ENCODE measurements at places on chromosomes 2 and 18. TPM values are rescaled to one million over a fixed set of nuclear protein-coding genes. Genes with fewer than 3 reads are reported as not detected.

Gene EMILIN1
- total RNA-seq = 27.5 TPM

Gene NRP2
- 61.5 TPM for total RNA-seq

Gene ADAM23
- total RNA-seq = 0.37 TPM

Gene CLEC4F
- not detected for total RNA-seq

Gene REG1B
- not detected for total RNA-seq

Gene MYO1B
- total RNA-seq = 77.8 TPM

Gene ATP6V1B1
- not detected for total RNA-seq

Gene PAX8
- 6.8 TPM for total RNA-seq

Gene FRZB
- total RNA-seq = 1.8 TPM

Gene INPP5D
- total RNA-seq = 30.5 TPM

Gene TYW5
- 5.6 TPM for total RNA-seq

Gene POTEI
- not detected for total RNA-seq

Gene FNDC4
- 24.0 TPM for total RNA-seq

Gene SATB2
- total RNA-seq = 3.5 TPM

Gene LBX2
- 0.79 TPM for total RNA-seq

Gene RNU2-63P
- total RNA-seq = not detected

Gene CHRND
- not detected for total RNA-seq

Gene RAB12
- total RNA-seq = 40.5 TPM

Gene COL6A3
- total RNA-seq = 105 TPM

Gene DYSF
- total RNA-seq = 12.5 TPM

Gene SLC8A1
- total RNA-seq = 26.8 TPM

Gene PGAP1
- total RNA-seq = 8.1 TPM

Gene ANKRD62
- total RNA-seq = not detected

Gene SRD5A2
- not detected for total RNA-seq

Gene EVA1A
- 0.50 TPM for total RNA-seq

Gene PCARE
- total RNA-seq = not detected

Gene C2orf15
- total RNA-seq = 0.69 TPM

Gene FZD7
- total RNA-seq = 11.0 TPM

Gene GNAL
- total RNA-seq = 8.7 TPM

Gene GBX2
- not detected for total RNA-seq

Gene IGFBP2
- 126 TPM for total RNA-seq

Gene GAREM1
- total RNA-seq = 15.4 TPM

Gene LAMA3
- 42.5 TPM for total RNA-seq

Gene UPP2
- not detected for total RNA-seq

Gene PRKAG3
- total RNA-seq = not detected

Gene COLEC12
- 50.5 TPM for total RNA-seq

Gene GREB1
- total RNA-seq = 2.9 TPM

Gene HNRNPLL
- 39.0 TPM for total RNA-seq

Gene GALM
- total RNA-seq = 23.5 TPM

Gene DSG4
- not detected for total RNA-seq

Gene ABCG8
- total RNA-seq = not detected

Gene IL1R1
- total RNA-seq = 280 TPM

Gene GRHL1
- 0.95 TPM for total RNA-seq

Gene IL1R2
- total RNA-seq = 12.2 TPM

Gene HYCC2
- total RNA-seq = 27.0 TPM

Gene UCN
- total RNA-seq = 2.7 TPM

Gene L3MBTL4
- 8.2 TPM for total RNA-seq

Gene SCYGR4
- not detected for total RNA-seq

Gene TOGARAM2
- total RNA-seq = 1.1 TPM

Gene DSG1
- not detected for total RNA-seq

Gene POTEC
- total RNA-seq = not detected
